ENCODE measurements at places on chromosomes 13 and 19.

DNA sequence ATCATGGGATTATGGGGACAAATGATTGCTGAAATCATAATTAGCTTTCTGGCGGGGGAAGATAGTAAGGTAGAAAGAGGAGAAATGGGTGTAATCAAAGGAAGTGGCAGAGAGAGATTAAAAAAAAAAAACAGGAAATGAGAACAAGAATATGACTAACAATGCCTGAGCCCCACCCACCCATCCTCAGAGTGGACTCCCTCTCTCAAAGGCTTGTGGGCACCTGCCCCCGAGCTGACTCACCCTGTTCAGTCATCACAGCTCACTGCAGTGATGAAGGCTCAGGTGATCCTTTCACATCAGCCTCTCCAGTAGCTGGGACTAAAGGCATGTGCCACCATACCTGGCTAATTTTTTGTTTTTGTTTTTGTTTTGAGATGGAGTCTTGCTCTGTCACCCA, 26.4 kb upstream of the TPT1 start:
- DNase-seq = peak; percentile 65

DNA sequence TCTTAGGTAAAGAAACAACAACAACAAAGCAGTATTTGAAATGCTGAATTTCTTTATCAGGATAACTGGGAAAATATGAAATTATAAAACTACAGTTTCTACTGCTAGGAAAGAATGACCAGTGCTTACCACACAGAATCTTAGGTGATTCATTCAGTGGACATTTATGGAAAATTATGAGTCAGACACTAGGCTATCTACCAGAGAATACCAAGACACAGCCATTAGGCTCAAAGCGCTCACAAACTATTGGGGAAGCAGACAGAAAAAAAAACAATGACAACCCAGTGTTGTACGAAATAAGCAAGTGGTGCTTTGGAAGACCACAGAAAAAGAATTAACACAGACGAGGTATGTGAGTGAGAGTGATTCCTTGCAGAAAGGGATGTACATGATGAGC, 1019.5 kb downstream of the PCDH9 start:
- no peak for DNase-seq

- peak; percentile 16 for DNase-seq
These were observed 72.4 kb upstream of the TSC22D1 start for GRCh38 chr13:44648392-44649103.

DNA sequence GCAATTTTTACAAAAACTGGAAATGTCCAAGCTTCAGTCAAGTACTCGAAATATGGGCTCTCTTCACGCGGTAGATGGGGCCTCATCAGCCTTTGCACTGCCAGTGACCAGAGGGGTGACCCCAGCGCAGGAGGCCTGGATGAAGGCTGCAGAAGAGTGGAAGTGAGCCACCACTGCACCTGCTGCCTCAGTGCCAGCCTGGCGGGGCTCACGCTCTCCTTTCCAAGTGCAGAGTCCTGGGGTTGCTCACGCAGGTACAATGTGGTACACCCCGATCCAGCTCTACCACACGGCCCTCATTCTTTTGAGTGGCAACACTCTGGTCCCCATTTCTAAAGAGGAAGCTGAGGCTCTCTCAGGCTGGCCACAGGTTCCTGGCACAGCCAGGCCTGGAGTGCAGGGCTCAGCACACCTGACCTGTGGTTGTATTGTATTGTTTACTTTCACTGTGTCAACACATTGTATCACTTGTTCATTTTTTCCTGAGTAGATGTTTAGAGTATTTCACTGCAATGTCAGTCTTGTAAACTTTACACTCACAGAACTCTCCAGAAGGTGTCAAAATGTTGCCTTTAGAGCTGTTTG, 97.3 kb upstream of the SOX1 start:
- no peak for DNase-seq

- peak; percentile 76 for DNase-seq
These were observed 85.8 kb upstream of the SPATA13 start for GRCh38 chr13:24074678-24075077.

GRCh38 chr19:2814426-2814825, 5.2 kb upstream of the ZNF554 start:
- no peak for DNase-seq

DNA sequence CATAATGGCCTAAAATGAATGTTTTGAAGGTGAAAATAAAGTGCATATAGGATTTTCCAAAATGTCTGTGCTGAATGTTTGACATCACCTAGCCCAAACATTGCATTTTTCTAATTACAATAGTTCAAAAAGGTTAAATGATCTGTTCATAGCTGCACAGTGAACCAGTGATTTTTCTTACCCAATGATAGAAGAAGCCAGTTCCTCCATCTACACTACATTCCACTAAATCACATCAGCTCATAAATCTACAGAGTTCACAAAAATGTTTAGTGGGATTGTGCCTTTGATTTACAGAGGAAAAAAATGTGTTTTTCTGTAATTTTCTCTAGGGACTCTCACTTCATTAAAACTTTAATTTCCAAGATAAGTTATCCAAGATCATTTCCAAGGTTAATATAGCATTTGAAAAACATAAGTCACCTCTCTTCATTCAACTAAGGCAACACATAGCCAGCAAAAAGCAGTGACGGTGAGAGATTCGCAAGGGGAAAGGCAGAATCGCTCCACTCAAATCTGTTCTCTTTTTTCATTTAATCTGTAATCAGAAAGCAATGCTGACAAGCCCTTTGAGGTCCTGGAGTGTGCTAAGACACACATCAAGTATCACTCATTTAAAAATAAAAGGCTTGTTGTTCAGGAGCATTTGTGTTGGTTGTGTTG, 194.0 kb downstream of the FGF14 start:
- no peak for DNase-seq

GRCh38 chr19:52673014-52673413, 34.9 kb upstream of the ZNF83 start:
- no peak for DNase-seq
